Kidney (tissue), 22 donors: ENCODE measurements at places on chromosomes 11 and 22. TPM values are rescaled to one million over a fixed set of nuclear protein-coding genes. Genes with fewer than 3 reads are reported as not detected.

Gene HTR3B
- total RNA-seq = 0.16 TPM

Gene MED17
- total RNA-seq = 35.4 TPM

Gene OR5M8
- total RNA-seq = not detected

Gene ANGPTL5
- total RNA-seq = not detected

Gene PHOX2A
- total RNA-seq = not detected

Gene MS4A7
- total RNA-seq = 47.6 TPM

Gene ANO5
- total RNA-seq = 4.2 TPM

Gene VPREB3
- 1.0 TPM for total RNA-seq

Gene VPS11
- 40.8 TPM for total RNA-seq

Gene TIRAP
- 12.1 TPM for total RNA-seq

Gene BIRC3
- 110 TPM for total RNA-seq

Gene HINFP
- 29.1 TPM for total RNA-seq

Gene MS4A15
- not detected for total RNA-seq

Gene A4GALT
- 186 TPM for total RNA-seq

Gene OR51B4
- total RNA-seq = not detected
